CD4-positive, alpha-beta T cell treated with Interleukin-2 at 100 ng/mL for 4 hours (primary cell): ENCODE measurements at places on chromosomes 16 and 17.

DNA sequence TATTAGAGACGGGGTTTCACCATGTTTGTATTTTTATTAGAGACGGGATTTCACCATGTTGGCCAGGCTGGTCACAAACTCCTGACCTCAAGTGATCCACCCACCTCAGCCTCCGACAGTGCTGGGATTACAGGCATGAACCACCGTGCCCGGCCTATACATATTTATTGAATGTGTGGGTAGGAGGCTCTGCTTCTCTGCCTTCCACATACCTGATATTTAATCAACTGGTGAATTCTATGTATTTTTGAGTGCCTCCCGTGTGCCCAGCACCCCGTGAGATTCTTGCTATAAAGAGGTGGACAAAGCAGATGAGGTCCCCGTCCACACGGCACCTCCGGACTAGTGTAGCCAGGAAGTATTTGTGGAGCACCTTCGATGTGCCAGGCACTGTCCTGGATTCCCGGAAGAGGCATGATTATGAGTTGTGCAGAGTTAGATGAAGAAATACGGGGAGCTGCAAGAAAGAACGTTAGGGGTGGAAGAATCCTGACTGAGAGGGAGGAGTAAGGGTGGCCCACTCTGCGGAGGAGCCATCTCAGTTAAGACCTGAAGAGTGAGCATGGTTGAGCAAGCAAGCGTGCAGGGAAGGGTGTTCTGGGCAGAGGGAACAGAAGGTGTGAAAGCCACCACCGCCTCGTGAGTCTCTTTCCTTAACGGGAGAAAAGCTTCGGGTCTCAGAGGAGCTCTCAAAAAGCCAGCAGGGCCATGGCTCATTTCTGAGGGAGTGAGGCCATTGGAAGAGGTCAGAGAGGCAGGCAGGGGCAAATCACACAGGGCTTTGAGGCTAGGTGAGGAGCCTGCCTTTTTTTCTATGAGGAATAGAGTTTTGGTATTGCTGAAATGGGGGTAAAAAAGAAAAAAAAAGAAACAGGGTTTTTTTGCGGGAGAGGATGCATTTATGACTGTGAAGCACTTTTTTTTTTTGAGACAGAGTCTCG, 21.2 kb downstream of the CRISPLD2 start:
- DNase-seq, result no peak

DNA sequence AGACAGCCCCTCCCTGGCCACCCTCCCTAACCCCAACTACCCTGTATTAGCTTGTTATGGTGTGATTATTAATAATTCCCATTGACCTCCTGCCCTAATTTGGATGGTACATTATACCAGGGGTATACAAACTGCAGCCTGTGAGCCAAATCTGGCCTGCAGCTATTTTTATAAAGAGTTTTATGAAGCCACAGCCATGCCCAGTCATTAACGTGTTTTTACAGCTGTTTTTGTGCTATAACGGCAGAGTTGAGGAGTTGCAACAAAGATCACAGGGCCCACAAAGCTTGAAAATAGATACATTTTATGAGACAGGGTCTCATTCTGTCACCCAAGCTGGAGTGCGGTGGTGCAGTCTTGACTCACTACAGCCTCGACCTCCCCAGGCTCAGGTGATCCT, 6.0 kb downstream of the METTL22 start:
- no peak for DNase-seq

DNA sequence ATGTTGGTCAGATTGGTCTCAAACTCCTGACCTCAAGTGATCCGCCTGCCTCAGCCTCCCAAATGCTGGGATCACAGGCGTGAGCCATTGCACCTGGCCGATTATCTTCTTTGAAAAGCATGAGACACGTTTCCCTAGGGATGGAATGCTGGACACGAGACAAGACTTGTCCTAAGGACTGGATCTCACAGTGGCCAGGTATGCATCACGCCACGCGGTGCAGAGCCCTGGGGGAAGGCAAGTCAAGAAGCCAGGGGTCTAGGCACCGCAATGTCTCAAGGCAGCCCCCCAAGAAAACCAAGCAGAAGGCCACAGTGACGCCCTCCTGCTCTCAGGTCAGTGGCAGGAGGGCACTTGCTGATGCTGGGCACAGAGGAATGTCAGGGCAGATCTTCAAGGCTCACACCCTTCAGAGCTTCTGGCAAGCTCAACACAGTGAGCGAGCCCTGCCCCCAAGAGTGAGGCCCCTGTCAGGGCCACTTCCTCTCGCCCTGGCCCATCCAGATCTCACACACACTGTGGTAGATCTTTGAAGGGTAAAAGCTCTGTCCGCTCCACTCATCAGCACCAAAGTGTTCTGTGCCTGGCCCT, 134.7 kb downstream of the ZNF778 start:
- DNase-seq, result no peak

DNA sequence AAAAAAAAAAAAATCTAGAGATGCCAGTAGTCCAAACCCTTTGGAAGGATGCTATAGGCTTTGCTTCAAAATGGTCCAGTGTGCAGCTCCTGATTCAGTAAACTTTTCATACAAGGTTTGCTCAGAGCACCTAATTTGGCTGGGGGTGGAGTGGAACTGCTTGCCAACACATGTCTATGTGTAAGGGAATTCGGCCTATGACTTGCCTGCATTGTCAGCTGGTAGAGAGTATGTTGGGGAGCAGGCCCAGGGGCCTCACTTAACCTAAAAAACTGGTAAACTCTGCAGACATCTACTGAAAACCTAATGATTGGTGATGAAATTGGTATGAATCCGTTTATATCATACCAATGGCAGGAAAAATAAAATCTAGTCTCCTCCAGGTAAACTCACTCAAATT, 1.5 kb upstream of the MFSD6L start:
- DNase-seq, result no peak

DNA sequence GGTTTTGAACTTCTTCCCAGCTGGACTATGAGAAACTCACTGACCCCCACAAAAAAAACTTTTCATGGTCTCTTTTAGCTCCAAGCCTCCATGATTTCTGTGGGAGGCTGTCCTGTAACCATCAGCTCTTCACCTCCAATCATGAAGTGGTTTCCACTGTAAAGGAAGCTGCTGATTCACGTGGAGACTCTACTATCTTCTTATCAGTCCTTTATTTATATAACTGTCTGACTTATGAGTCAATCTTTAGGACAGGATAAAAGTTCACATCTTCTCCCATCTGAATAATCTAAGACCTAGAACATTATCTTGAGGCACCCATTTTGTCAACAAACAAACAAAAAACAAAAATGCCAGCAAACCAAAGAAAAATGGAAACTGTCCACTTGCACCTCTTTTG, 409.9 kb downstream of the SLC39A11 start:
- DNase-seq, result no peak
